ENCODE measurements at places on chromosomes 12 and 14.

DNA sequence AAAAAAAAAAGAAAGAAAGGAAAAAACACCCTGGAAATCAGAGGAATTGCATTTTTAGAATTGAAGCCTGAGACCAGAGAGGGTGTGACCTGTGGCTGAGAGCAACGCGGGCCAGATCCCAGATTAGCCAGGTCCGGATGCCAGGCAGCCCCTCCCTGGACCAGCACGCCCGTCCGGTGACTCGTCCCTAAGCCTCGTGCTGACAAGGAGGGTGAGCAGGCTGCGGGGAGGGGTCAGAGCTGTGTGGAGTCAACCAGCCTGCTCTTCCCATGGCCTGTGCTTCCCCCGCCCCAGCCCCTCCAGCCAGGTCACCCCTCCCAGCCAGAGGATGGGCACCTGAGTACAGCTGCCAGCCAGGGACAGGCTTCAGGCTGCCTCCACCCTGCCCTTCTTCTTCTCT is 4.2 kb upstream of the KLC1 start:
- DNase-seq = no peak

DNA sequence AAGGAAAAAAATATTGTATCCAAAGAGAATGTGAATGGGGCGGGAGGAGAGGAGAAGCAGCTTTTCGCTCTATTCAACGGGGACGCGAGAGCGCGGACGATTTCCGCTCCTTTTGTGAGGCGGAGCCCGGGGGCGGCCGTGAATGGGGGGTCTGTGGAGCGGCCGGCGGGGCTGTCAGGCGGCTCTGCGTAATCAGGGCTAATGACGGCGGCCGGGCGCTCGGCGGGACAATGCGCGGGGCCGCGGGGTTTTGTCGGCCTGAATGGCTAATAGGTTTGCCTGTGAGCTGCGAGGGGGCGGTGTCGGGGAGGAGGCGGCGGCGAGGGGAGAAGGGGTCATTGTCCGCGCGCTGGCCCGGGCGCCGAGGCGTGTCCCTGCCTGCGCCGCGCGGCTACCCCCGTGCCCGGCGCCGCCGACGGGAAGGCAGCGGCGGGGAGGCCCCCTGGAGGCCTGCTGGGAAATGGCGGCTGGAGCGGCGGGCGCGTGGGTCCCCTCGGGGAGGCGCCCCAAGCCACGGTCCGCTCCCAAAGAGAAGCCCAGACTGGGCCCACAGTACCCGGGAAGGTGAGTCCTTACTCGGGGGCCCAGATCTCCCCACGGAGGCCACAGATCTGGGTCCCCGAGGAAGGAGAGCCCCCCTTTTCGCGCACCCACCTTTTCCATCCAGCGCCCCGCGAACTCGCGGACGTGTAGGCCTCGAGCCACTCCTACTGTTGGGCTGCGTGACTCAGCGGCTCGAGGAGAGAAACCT is 6.0 kb downstream of the SIX6 start:
- DNase-seq = peak; percentile 91

- peak; percentile 14 for DNase-seq
Measured at GRCh38 chr12:113136128-113136989, 798 bp upstream of the RASAL1 start.

GRCh38 chr12:41344776-41345470 is 156.8 kb downstream of the PDZRN4 start:
- DNase-seq = no peak

- peak; percentile 11 for DNase-seq
Measured at GRCh38 chr14:70622111-70622712, 19.5 kb upstream of the TTC9 start.

DNA sequence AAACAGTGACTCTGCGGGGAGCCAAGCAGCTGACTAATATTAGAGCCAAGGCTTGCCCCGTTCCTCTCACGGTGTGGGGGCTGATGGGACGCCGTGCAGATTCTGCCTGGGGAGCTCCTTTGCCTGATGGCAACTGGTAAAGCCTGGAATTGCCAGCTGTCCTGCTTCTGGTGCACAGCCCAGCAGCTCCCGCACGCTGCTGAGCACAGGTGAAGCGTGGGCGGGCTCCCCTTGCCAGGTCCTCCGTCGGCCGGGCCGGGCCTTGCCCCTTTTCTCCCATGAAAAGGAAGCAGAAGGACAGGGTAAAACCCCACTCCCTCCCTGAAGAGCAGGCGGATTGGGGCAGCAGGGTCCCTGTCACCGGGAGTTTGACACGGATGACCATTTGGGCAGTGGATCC is 79.0 kb downstream of the WDR20 start:
- DNase-seq = no peak

DNA sequence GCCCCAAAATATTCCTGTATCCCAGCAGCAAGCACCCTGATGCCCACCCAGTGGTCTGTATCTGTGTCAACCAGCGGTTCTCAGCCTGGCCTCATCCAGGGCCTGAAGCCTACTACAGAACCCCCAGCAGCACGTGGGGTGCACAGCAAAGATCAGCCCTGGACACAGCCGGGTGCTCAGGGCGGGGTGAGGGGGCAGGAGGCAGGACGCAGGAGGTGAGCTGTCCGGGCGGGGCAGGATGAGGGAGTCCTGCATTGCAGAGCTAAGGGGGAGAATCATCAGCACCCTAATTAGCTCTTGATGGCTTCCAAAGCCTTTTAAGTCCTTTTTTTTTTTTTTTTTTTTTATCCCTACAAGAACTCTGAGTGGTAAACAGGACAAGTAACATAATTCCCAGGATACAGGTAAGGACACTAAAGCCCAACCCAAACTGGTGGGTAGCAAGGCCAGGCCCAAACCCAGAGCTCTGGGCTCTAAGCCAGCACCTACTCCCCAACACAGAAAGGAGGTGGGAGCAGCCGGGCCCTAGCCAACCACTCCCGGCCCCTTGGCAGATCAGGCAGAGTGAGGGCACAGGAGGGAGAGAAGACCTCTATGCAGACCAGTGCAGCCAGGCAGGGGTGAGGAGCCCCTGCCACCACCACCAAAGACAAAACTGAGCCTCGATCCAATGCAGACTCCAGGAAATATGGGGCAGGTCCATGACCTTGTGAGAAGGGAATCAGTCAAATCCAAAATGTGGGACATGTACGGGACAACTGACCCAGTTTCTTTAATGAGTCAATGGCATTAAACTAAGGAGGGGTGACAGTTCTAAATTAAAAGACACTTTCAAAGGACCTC is 32.3 kb upstream of the EIF5 start:
- DNase-seq = no peak

DNA sequence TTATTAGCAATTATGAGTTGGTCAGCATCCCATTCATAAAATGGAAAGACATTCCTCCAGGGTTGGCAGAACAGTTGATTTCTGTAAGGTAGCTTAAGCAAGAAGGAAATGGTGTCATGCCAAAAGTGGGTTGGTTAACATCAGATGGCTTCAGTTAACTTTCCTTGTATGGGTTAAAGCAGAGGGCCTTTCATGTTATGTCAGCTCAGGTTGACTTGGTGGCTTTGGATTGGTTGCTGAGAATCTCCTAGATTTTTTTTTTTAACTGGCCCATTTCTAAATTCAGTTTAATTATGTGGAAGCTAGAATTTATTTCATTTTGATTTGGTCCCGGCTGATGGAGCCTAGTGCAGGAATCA is 87.8 kb downstream of the BBS10 start:
- no peak for DNase-seq

DNA sequence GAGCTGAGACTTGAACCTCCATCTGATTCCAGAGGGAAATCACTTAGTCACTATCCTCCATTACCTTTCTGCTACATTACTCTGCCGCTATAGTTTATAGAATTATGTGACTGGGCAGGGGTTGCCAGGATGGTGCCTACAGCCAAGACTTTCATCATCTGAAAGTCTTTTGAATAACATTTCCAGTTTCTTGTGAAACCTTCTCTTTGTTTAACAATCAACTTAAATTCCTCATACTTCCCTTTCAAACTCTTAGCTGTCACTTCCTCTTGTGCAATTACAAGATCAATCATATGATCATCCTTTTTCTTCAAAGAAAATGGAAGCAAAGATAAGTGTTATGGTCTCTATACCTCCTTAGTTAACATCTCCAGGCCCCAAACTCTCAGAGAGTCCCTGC is 25.4 kb upstream of the PELI2 start:
- DNase-seq = no peak

DNA sequence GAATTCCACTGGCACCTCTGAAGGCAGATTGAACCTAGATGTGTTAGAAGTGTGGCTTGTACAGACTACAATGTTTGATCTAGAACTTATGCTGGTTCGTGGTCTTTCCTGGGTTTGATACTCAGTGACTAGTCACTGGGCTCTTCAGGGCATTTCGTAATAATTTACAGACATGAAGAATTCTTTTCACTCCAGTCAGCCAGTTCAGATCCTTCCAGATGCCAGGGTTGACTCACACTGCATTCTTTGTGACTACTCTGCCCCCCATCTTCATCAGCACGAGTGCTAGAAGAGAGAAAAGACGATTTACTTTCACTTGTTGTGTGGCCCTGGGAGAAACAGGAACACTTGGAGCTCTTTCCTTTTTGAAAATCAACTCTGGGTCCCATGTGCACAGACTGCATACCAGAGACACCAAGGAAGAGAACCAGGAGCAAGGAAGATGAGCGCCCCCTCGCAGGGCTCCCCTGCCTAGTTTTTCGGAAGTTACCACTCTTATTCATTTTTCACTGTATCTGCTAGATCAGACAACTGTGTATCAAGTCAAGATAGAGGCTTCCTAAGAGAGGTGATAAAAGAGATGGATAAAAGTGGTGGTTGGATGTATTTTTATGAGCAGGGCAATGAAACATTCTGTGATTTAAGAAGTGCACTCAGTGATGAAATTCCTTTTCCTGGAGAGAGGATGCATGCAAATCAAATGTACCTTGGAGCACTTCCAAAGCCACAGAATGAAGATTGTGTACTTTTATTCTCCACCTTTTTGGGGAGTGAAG is 33.5 kb upstream of the EVL start:
- DNase-seq = no peak

- peak; percentile 2 for DNase-seq
Measured at GRCh38 chr14:102200690-102201352, 61.1 kb downstream of the WDR20 start.

- no peak for DNase-seq
Measured at GRCh38 chr12:62684570-62685295, 218.1 kb downstream of the MON2 start.

DNA sequence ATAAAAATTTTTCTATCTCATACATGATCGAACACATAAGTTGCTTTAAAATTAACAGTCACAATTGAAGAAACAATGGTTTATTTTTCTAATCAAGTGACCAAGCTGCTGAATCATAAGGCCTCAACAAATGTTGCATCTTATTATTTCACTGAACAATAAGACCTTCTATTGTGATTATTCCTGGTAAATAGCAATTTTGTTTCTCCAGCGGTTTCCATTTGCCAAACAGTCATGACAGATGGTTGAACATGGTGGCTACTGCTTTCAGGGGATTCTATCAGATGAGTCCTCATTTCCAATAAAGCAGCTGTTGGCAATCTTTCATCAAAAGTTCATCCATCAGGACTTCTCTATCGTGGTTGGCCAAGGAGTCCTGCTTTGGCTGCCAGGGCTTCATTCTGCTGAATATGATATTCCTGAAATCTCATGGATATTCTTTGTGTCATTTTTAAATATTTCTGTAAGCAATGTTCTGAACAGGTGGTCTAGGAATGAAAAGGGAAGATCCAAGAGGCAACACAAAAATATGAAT is 13.0 kb downstream of the TOMM20L start:
- no peak for DNase-seq

GRCh38 chr12:3965046-3965445 is 91.8 kb upstream of the PARP11 start:
- DNase-seq = no peak

DNA sequence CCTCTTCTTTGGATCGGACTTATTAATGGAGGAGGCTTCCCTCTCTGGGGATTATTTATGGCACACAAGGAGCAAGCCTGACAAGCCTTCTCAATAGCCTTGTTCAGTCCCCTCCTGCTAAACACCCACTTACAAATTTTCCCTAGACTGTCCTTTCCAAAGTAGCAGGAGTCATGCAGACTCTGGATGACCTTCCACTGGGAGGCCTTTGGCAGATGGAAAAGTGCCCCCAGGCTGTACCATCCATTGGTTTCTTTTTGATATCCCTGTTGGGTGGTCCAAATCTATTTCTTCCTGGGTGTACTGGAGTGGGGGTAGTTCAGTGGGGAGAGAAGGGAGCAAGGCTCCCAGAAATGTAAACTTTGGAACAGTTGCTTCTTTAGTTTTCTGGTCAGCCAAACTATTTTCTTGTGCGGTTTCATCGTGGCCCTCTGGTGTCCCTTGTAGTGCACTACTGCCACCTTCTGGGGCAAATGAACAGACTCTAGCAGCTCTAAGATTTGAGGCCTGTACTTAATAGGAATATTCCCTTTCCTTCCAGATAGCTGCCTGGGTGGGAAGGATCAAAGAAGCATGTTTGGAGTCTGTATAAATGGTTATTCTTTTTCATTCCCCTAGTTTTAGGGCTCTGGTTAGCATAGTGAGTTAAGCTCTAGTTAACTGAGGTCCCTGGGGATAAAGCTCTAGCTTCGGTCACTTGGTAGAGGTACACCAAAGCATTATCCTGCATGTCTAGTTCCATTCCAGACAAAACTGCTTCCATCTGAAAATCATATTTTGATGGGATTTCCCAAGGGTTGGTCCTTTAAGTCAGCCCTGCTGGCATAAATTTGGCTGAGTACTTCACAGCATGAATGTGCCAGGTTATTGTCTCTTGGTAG is 409.5 kb downstream of the SLC6A15 start:
- DNase-seq = no peak

DNA sequence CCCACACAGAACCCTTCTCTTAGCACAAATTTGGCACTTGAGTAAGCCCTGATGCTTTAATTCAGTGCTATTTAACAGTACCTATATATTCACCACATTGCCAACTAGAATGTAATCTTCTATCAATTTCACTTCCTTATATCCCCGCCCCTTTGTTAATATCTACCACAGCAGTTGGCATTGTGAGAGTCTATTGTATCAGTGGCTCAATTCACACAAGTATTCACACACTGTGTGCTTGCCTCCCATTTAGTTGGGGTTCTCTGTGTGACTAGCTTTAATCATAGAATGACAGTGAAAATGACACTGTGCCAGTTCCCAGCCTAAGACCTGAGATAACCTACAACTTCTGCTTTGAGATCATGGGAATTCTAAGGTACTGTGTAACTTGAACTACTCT is 103.1 kb downstream of the SEC23A start:
- DNase-seq = no peak

- DNase-seq = no peak
Measured at GRCh38 chr12:76255692-76256091, 92.5 kb downstream of the BBS10 start.

DNA sequence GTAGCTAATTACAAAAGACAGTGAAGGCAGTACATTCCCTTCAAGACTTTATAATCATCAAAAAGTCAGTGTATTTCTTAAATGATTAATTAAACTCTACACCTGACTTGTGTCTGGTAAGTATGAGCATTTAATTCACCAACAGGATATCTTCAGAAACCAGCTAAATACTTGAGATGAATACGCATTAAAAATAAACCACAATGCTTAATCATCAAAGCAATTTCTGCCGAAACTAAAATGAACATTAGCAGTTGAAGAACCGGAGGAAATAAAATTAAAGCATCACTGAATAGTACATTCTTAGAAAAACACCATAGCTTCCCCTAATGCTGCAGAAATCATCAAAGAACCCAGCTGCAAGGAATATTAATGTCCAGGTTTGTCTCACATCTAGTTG is 32.7 kb downstream of the SLC25A21 start:
- DNase-seq = no peak

Data from NCI-H2029 treated with DMSO at 0.1 percent for 48 hours (cell line).